ENCODE measurements at places on chromosomes 5 and 9.

DNA sequence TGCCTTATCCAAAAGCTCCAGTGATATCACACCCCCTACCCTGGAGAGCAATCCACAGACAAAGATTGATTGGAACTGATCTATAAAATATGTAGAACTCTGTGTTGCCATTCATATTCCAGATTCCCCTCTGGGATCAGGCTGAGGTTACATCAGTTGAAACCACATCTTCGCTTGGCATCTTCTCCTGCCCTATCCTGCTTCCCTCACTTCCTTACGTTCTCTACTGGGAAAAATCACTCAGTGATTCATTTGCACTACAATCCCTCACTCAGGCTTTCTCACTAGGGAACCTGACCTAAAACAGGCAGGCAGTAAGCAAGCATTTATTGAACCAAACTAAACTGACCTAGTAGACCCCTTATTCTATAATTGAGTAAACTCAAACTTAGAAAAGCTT is 111.7 kb downstream of the ESM1 start:
- DNase-seq: no peak

- no peak for DNase-seq
Observed at GRCh38 chr5:109045710-109046109, 298.0 kb downstream of the FER start.

GRCh38 chr5:74993743-74994142 is 58.6 kb downstream of the GCNT4 start:
- DNase-seq: no peak

DNA sequence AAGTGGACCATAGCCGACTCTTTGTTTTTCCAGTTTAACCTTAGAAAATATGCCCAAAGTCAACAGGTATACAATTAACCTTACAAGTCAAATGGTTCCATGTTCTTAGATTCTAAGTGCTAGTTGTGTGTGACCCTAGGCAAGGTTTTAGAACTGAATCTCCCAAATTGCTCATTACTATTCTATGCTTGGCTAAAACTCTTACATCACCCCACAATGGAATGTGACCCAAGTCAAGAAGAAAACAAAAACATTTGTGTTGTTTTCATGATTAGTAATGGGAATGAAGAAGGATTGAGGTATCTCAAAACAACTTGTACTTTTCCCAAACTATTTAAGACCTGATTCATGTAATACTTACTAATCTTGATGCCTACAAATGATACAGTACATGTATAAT is 159.2 kb downstream of the ARRDC3 start:
- DNase-seq: peak; percentile 26

- DNase-seq: no peak
Observed at GRCh38 chr5:64532212-64532611, 26.4 kb downstream of the RGS7BP start.
